ENCODE measurements at places on chromosomes 3 and 15.

GRCh38 chr15:36617529-36618196 is 38.2 kb downstream of the CDIN1 start:
- DNase-seq, result no peak

DNA sequence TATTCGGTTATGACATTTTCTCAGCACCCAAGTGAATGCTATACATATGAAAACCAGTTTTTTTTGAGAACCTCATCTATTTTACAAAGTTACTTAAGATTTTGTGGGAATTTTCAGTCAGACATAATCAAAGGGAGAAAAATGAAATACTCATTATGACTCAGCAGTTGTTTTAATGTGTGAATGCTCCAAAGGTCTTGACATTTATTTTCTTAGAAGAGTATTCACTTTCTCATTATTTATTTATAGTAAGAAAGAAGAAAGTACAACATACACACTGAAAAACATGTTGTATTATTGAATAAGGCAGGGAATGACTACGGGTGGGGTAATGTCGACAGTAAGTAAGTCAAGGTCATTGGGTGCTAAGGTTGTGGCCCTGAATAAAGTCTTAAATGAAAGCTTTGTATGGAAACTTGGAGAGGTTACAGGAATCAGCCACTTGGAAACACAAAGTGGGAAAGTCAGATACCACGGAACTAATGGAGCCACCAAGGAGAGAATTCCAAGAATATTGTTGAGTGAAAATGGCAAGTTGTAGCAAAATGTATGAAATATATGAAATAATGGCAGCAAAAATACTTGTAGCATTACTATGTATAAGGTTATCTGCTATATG is 844.5 kb downstream of the TBL1XR1 start:
- DNase-seq, result peak; percentile 47

GRCh38 chr15:68551296-68551635 is 27.5 kb upstream of the CORO2B start:
- DNase-seq, result no peak

DNA sequence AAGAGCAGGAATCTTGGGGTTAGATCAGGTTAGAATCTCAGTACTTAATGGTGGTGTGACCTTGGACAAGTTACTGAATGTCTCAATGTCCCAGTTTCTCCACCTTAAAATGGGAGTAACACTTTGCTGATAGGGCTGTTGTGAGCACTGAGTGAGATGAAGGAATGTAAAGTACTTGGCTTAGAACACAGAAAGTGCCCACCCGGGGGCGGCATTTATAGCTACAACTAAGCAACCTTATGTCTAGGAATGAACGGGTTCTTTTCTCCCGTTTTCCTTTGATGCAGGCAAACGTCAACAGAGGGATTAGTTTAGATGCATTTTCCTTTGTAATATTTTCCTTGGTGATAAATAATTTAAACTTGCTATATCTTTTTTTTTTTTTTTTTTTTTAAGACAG is 176.6 kb downstream of the USP13 start:
- no peak for DNase-seq

- no peak for DNase-seq
Observed at GRCh38 chr3:154356009-154356408, 31.7 kb upstream of the DHX36 start.

GRCh38 chr3:64368257-64369020 is 143.2 kb upstream of the PRICKLE2 start:
- no peak for DNase-seq

GRCh38 chr3:32310918-32311839 is 72.7 kb downstream of the CMTM8 start:
- DNase-seq, result no peak

DNA sequence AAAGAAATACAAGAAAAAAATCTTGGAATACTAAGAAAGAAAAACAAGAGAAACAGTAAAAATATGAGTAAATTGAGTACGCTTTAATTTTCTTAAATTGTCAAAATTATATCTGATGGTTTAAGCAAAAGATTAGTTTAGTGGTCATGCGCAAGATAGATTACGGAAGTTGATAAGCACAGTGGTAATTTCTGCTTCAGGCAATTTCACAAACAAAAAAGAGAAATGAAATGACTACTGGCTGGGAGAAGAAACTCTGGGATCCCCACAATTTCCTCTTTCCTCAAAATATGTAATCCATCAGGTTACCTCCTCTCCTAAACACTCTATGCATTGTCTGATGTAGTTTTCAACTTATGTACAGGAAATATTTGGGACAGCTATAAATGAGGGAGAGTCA is 9.0 kb downstream of the MYD88 start:
- no peak for DNase-seq

DNA sequence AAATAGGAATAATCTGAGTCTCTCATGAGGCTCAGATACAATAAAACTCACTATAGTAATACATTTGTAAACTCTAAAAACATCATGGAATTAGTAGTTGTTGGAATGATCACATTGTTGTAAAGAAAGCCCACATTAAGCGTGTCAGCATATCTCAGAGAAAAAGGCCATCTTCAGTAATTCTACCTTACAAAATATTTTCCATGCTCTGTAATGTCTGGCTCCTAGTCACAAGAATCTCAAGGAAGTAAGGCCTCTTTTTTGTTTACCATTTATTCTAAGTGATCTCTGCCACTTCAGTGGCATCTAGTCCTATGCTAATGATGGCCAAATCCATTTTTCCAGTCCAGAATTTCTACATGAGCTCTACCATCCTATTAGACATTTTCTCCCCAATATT is 240.2 kb upstream of the ZNF717 start:
- DNase-seq, result peak; percentile 19

- peak; percentile 61 for DNase-seq
Observed at GRCh38 chr3:13582366-13583250, 33.7 kb downstream of the FBLN2 start.

DNA sequence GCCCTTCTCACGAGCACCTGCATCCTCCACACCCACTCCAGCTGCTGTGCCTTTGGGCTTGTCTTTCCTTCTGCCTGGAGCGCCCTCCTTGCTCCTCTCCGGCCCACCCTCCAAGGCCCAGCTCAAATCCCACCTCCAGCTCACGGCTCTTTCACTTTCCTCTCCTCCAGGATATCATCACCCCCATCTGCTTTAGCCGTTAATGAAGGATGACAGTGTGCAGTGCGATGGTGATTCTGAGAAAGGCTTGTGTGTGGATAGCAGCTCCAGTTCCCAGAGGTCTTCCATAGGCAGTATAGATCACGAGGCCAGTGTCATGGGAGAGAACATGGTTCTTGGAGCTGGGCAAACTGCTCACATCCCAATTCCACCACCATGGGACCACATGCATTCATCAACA is 237.4 kb downstream of the TLE3 start:
- DNase-seq, result no peak

DNA sequence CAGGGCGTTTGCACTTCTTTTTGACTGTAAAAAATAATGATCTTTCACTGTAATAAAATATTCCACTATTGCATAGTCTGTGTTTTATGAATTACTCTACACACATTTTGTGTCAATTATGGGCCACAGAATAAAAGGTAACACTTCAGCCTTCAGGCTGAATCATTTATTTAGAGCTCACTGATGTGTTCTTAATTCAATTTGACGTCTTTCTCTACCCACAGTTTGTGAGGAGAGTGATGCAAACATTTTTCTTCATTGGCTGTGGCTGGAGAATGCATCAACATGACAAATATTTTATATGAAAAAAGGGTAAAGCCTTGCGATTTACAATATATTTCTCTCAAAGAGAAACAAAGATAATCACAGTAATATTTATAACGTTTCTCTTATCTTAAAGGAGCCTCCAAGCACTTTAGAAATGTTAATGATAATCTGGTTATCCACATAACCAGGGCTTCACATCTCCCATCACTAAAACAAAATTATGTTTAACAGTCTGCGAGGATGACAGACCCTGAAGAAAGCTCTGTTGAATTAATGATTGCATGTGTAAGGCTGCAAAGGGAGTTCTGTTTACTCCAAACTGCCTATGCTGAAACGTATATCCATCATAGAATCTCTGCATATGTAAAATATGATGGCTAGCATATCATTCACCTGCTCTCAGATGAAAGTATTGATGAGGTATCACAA is 951.3 kb downstream of the ZPLD1 start:
- peak; percentile 23 for DNase-seq

GRCh38 chr3:193779933-193780332 is 186.9 kb downstream of the OPA1 start:
- DNase-seq, result no peak

DNA sequence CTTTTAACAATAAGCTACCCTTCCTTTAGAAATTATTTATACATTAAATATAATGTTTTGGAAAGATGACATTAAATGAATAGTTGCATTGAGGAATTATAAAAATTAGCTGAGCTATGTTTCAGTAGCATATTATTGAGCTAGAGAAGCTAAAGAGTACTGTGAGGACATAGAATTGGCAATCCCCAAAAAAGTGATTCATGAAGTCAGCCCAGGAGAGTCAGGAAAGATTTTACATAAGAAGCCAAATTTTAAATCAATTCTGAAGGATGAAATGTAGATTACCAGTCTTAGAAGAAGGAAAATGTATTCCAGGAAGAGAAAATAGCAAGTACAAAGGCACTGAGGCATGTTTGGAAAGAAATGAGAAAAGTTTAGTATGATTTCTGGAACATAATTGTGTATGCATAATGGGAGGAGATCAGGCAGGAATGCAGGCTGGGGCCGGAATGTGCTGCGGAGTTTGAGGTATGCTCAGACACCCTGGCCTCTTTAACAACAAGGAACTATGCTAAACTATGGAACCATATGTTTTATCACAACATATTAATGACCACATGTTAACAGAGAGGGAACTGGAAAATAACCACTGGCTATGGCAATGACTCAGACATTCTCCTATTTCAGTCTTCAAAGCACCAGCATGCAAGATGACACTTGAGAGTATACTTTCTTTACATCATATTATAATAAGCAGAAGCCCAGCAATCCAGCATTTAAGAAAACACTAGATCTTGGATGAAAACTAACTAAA is 103.3 kb upstream of the COL8A1 start:
- DNase-seq, result peak; percentile 90

- peak; percentile 67 for DNase-seq
Observed at GRCh38 chr3:173663696-173664111, 266.2 kb downstream of the NLGN1 start.

DNA sequence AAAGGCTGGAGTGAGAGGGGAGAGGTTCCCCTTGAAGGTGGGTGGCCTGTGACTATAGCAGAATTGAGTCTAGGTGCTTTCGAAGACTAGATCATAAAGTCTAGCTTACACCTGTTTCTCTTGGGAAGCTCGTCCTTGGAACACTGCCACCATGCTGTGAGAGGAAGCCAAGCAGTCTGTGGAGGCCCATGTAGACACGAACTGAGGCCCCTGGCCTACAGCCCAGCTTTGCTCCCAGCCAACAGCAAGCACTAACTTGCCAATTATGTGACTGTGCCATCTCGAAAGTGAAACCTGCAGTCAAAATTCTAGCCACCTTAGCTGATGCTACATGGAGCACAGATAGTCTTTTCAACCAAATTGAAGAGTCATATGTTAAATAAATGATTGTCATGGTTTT is 190.5 kb upstream of the NECTIN3 start:
- DNase-seq, result peak; percentile 52

DNA sequence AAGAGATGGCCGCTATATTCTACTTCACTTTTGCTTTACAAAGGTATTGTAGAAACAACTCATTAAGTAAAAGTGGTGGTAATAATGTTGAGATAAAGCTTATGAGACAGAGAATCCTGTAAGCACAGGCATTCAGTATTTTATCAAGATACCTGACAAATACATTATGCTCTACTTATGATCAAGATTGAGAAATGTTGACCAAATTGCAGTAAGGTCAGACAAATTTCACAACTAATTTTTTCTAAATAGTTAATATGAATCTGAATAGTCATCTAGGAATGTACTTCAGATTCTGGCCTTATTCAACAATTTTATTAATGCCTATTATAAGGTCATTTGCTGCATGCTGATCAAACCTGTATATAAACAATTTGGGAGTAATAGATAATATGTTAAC is 95.1 kb upstream of the MBNL1 start:
- DNase-seq, result no peak

DNA sequence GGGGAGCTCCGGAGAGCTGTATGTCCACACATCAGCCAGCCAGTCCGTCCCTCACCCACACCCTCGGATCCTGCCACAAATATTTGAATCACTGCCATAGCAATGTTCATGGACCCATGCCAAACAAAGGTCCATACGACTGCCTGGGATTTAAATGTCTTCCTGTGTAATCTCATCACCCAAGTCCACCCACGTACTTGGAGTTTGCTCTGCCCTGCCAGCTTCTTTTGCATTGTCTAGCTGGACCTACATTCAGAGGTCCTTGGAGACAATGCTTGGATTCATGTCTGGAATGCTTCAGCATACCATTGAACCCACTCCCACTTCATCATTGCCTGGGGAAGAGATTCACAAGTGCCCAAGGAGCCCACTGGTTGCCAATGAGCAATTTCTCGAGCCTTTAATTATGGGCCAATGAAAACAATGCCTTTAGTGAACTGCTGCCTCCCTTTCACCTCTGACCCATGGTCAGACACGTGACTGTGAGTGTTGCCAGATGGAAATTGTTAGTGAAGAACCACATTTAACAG is 90.4 kb upstream of the PHLDB2 start:
- DNase-seq, result peak; percentile 91

GRCh38 chr3:194476784-194477183 is 10.0 kb downstream of the ATP13A3 start:
- DNase-seq, result no peak

Data from fibroblast of lung (primary cell).